ENCODE measurements at places on chromosomes 4 and X.

GRCh38 chr4:140884431-140885058 is 128.4 kb upstream of the TBC1D9 start:
- DNase-seq, result no peak

DNA sequence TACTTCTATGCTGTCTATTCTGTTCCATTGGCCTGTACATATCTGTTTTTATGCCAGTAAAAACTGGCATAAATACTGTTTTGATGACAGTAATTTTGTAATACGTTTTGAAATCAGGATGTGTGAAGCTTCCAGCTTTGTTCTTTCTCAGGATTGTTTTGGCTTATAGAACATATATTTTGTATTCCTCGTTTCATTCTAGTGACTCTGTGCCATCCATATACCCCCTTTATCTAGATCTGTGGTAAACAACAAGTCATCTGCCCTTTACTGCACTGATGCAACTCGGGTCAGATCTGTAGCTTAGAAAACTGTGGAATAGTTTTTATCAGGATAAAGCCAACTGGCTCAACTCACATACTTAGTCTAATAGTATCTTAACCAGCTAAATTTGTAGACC is 233.7 kb downstream of the PRDM5 start:
- DNase-seq, result no peak

- DNase-seq, result no peak
Observed at GRCh38 chr4:60657807-60658206, 542.3 kb upstream of the ADGRL3 start.

DNA sequence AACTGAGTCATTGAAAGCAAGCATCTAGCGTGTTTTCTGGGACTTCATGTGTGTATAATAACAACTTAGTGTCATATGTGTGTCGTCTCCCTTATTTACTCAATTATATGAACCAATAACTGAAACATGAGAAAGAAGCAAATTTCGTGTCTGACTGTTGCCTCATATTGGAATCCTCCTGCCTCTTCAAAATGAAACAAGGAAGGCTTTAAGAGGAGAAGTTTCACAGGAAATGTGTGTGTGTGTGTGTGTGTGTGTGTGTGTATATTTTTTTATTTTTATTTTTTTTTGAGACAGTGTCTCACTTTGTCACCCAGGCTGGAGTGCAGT is 145.8 kb upstream of the SFRP2 start:
- DNase-seq, result no peak

DNA sequence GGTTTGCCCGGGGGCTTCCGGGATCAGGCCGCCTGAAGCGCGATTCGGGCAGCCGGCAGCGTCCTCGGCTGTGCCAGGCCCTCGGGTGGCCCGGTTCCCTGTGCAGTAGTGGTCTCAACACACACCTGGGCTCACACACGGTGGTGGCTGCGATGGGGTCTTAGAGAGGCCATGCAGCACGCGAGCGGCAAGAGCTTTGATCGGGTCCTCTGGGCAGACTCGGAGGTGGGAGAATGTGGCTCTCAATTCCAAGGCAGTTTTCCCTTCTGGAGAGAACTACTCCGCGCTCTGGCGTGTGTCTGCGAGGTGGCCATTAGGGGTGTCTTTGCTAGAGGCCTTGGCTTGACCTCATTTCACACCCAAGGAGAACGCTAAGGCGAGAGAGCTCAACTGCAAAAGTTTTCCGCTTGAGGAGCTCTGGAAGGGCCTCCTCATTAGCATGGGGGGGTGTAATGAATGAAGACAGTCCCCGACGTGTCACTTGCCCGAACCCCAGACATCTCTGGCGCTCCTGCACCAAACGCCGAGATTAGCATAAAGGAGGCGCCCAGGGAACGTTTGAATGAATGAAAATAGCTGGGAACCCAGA is 771 bp upstream of the RBPJ start:
- no peak for DNase-seq

- DNase-seq, result no peak
Observed at GRCh38 chr4:15547392-15547791, 77.7 kb downstream of the CC2D2A start.

- DNase-seq, result no peak
Observed at GRCh38 chr4:148062301-148062950, 330.5 kb downstream of the ARHGAP10 start.

GRCh38 chr4:22941688-22942375 is 249.1 kb downstream of the GBA3 start:
- DNase-seq, result no peak

DNA sequence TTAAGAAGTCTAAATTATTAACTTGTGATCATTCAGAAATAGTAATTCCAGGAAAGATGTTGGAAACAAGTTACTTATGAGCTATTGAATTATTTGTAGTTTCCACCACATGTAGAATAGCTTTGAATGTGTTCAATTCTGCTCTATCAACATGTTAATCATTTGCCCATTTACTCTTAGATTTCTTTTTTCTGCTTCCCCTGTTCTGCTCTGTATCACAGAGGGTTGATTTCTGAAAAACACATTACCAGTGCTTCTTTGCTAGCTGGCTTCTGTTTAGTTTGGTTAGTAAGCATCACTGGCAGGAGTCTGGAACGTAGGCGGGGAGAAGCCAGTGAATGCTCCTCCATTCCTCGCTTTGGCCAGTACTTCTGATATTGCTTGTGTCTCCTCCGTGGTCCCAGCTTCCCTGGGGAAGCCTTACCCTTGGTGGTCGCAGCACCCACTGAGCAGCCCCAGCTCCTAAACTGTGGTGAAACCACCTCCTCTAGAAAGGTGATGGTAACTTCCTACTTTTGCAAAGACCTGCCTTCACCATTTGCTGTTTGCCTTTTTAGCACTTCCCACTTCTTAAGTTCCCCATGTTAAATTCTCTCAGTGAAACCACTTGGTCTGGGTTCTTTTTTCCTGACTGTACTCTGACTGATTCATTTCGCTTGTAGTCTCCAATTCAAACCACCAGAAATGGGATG is 40.3 kb upstream of the GALNT7 start:
- no peak for DNase-seq

GRCh38 chr4:127624173-127624572 is 8.6 kb upstream of the INTU start:
- DNase-seq, result no peak

DNA sequence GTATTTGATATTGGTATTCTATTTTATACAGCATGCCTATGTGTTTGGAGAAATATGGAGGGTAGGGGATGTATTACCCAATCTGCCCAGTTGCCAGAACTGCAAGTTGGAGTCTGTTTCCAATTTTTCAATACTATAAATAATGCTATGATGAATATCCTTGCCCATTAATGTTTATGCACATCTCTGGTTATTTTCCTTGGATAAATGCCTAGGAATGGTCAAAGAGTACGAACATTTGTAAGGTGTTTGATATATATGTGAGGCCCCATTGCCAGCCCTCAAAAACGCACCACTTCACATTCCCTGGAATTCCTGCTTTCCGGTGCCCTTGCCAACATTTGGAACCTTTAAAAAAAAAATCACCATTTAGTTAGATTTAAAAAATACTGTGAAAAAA is 34.3 kb downstream of the CLDN34 start:
- no peak for DNase-seq

- no peak for DNase-seq
Observed at GRCh38 chr4:18815779-18816173, 794.2 kb upstream of the LCORL start.

- DNase-seq, result no peak
Observed at GRCh38 chrX:132470831-132471230, 18.0 kb downstream of the MBNL3 start.

DNA sequence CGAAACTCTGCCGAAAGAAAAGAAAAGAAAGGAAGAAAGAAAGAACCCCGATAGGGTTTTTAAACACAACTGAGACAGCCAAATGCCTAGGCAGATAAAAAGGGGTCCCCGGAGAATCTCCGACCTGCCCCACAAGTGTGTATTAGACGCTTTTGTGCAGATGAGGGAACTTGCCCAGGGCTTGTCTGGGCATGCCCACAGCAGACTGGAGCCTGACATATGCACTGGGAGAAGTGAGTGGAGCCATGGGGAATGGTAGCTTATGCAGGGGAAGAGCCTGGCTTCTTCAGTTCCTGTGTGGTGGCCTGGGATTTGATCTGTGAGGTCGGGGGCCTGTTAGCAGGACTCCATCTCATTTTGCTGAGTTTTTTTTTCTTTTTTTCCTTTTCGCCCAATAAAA is 199.0 kb downstream of the GPC3 start:
- DNase-seq, result no peak

GRCh38 chrX:38347136-38347535 is 5.3 kb upstream of the OTC start:
- DNase-seq, result no peak

DNA sequence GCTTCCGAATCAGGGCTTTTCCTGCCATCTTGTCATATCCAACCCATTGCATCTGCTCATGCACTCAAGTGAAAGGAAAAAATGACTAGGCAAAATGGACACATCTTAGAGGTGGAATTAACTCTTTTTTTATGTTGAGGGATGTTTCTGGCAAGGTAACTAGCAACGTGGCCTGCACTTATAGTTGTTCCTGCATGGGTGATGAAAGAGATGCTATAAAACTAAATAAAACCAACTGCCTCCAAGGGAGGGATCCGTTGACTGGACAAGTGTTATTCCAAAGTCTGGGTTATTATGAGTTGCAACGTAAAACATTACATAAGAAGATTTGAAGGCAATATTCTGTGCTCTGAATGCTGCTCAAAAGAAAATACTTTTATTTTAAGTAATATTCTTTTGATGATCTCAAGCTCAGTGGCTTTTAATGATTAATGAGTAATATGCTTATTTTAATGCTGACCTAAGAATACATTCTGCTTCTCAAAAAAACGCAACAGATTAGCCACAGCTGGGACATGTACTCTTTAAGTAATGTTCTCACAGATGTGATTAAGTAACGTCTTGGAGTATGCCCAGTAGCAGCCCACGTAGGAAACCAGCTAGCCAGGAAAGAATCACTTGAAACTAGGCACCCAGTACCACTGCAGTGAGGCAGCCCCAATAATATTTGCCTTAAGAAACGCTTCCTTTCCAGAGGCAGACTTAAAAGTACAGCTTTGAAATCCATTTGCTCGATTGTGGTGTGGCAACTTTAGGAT is 27.4 kb downstream of the KLF3 start:
- peak; percentile 21 for DNase-seq

GRCh38 chrX:9122519-9123245 is 88.8 kb upstream of the FAM9B start:
- no peak for DNase-seq

GRCh38 chr4:10741961-10742699 is 57.6 kb upstream of the CLNK start:
- no peak for DNase-seq

DNA sequence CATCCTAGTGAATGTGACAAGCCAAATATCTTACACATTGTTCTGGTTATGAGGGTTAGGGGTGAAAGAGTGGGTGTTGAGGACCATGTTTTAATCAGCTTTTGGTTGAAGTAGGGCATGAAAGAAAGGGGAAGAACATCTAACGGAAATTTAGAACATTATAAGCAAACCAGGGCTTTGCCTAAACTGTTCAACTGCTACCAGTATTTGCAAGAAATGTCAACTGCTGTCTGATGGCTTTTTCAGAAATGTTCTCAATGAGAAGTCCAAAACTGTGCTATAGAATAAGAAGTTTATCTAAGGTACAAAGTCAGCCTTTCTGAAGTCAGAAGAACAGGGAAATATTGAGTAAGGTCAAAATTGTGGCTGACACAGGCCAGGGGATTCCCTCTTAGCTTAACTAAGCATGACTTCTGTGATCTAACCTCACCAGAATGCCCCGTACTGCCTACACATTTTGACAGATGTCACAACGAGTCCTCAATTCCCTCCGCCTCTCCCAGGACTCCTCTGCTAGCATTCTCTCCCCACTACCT is 67.1 kb downstream of the DTHD1 start:
- no peak for DNase-seq

DNA sequence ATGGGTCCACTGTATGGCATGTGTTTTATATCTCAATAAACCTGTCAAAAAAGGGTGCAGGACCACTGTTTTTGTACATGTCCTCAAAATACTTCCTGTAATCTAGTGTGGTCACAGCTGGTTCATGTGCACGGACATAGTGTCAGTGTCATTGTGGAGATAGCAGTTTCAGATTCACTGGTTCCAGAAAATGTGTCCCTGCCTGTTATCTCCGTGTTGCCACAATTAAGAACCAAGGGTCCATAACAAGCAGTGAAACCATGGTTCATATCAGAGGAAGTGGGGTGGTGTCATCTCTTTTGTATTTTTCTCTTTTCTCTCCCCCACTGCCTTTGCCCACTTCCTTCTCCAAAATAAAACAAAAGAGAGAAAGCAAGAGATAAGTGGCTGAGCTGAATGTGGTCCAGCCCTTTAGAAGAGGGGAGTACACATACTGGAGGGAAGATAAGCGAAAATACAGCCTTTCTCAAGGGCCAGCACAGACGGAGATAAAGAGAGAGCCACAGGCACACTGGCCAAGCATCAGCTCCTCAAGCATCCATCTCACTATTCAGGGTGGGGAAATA is 51.2 kb downstream of the TBL1X start:
- no peak for DNase-seq

DNA sequence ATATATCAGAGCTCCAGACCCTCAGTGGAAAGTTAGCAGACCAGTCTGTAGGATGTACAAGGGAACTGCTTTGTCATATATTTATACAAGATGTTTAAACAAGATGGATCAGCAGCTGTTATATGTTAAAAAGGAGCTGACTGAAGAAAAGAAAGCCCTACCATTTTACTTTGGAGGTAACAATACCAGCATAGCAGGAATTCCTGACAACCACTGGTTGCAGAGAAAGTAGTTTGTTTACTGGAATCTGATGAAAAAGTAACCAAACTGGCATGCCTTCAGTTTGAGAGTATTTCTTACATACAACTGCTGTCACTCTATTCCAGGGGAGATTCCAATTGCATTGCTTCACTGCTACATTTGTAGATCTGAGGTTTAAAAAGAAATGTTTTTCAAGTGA is 49.5 kb upstream of the GABRQ start:
- DNase-seq, result no peak

DNA sequence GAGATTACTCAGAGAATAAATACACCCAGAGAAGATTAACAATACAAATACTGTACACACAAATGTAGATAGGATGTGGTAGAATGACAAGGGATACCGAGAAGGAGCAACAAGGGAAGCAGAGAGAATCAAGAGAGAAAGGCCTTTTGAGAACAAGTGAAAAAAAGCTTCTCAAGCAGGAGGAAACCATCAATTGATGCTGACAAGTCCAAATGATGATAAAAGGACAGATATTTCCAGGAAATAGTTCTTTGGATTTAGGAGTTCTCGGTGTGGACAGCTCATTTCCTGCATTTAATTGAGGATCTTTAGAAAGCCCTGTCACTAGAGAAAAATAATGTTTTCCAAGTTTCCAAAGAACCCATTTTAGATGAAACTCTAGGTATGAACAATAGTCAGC is 48.1 kb downstream of the NPY5R start:
- DNase-seq, result no peak

- DNase-seq, result no peak
Observed at GRCh38 chr4:98110214-98110613, 33.1 kb downstream of the STPG2 start.

- DNase-seq, result no peak
Observed at GRCh38 chr4:7902826-7903225, 36.8 kb downstream of the AFAP1 start.

Measured in AG04449 (cell line).